Stimulated activated CD8-positive, alpha-beta memory T cell treated with anti-CD3 and anti-CD28 coated beads, Interleukin-4, amount 100 ng/mL, for 24 hours (primary cell): ENCODE measurements at places on chromosomes 5 and 9.

- DNase-seq, result no peak
These were observed 28.0 kb downstream of the ISOC1 start for GRCh38 chr5:129122560-129122959.

DNA sequence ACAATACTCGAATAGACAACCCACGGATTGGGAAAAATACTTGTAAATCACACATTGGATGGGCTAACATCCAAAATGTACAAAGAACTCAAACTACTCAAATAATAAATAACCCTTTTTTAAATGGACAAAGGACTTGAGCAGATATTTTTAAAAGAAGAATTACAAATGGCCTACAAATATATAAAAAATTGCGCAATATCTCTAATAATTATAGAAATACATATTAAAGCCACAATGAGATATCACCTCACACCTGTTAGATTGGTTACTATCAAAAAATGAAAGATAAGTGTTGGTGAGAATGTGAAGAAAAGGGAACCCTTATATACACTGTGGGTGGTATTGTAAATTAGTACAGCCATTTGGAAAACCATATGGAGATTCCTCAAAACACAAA is 40.8 kb upstream of the ADAMTS19 start:
- DNase-seq, result no peak

DNA sequence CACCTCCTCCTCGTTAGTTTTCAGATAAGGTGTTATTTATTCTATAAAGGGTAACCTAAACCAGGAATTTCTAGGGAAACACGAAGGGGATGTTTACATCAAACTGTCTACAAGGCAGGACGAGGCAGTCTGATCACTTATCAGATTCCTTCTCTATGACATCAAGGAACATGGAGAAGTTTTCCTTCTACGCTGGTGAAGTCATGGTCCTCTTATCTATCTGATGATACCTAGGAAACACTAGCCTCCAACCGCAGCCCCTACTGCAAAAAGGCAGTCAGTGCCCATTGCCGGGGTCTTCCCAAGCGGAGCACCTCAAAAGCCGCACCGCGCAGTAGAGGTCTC is 1.5 kb downstream of the MPDZ start:
- no peak for DNase-seq

DNA sequence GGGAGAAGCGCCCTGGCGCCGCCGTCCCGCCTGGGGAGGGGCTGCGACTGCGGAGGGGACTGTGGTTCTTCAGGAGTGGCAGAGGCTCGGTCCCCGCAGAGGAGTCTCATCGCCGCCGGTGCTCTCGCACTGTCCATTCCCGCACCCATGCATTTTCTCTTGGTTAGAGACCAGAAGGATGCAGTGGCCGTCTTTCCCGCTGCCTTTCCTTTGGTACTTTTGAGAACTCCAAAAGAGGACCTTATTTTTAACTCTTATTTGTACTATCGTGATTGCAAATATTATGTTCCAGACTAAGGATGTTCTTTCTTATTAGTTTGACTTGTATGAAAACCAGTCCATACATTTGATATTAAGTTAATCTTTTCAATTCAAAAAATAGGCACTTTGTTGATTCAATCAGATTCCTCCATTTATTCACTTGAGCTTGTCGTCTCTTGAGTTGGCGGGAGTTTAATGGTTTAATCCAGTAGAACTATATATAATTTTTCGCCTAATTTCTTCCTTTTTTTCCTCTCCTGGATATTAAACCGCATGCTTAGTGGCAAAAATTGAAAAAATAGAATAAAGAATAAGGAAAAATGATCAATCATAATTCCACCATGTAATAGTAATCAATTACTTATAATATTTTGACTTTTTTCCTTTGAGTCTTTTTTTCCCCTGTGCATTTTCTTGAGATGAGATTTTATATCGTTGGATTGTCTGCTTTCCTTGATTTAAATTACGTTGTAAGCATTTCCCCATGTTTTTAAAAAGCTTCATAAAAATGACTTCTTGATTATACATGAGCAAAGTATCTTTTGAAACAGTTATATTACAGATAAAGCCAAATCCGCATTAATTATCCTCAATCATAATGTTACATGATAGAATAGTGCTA is 861 bp downstream of the ZFYVE16 start:
- peak; percentile 19 for DNase-seq

- no peak for DNase-seq
These were observed 25.0 kb downstream of the TNFSF8 start for GRCh38 chr9:114905170-114905940.

DNA sequence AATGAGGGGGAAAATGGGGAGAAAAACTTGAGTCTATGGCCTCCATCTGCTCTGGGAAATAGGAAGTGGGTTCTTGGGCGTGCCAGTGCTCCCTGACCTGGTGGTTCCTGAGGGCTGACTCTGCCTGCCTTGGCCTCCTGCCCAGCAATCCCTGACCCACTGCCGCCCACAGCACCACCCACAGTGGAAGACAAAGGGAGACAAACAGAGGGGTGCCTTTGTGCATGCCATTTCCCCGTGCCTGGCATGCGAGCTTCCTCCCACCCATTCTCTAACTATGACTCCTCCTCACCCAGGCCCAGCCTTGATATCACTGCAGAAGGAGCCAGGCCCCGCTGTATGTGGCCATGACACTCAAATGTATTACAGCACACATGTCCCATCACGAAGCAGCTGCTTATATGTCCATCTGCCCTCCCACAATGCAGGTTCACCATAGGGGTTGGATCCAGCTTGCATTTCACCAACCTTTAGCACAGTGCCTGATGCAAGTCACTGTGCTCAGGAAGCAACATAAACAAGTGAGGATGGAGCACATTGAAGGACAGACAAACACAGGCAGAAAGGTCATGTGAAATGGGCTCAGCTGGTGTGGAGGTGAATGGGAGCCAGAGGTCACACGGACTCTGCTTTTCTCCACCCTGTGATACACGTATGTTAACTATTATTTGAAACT is 84.4 kb downstream of the ADRB2 start:
- DNase-seq, result no peak
